Germinal center (tissue), 1 donor: ENCODE measurements at places on chromosomes 1 and 21.

GRCh38 chr1:107188160-107188559 is 47.3 kb downstream of the NTNG1 start:
- DNase-seq = no peak

DNA sequence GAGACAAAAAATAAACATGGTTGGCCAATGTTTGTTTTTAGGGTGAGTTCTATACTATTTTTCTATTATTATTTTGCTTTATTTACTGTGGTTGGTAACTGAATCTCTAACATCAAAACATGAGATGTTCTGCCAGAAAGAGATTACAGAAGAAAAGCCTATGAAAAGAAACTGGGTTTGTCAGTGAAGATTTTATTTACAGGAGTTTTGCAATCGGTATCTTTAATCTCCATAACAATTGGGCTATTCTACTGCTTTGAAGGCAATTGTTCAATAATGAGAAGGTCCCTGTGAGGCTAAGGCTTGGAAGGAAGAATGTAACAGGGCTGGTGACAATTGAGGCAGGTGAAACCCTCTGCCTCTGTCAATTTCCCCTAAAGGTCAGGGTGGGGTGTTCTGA is 155.5 kb downstream of the CLIC6 start:
- no peak for DNase-seq

GRCh38 chr1:38817267-38818174 is 42.1 kb downstream of the RRAGC start:
- DNase-seq = no peak

DNA sequence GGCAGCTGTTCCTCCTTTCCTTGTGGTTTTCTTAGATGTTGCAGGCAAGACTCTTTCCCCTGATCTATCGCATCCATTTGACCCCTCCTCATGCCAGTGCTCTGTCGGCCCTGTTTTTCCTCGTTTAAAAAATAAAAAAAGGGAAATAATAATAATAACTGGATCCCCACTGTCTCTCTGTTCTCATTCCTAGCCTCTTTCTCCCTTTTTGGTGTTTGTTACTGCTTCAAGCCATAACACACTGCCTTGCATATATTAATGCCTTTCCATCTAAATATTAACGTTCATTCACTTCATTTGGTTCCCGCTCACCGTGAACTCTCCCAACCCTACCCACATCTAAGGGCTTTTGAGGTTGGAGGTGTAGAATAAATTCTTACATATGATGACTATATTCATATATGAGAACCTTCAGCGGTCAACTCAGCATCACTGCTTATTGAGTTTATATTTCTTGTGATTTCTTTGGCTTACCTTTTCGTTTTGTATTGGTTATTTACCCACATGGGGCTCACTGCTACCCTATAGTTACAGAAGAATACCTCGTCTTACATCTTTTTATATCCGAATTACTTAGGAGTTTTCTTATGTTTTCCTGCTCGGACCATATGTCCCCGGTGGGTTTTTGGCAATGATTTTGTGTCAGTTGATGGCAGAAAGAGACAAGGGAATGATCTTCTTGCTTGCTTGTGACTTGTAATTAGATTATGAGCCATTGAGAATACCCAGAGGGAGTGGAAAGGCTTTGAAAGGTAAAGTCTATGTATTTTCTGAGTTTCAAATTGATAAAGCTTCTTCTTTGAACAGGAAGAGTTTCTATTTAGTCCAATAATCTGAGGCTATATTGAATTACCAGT is 805 bp downstream of the ATG4C start:
- peak; percentile 28 for DNase-seq

DNA sequence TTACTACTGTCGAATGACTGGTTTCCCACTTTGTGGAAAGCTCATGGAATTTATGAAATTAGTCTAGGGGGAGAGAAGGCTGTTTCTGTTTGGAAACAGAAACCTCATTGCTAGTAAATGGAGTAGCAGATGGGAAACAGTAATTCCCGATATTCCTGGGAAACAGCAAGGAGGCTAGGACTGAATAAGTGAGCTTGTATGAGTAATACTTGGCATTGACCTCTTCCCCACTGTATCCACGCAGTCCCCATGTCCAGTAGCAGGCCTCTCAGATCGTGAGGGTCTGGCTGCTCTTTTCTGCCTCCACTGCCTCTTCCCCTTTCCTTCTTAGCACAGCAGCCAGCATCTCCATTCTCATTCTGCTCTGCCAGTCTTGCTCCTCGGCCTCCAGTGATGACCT is 75.5 kb downstream of the PRDM2 start:
- DNase-seq = no peak

DNA sequence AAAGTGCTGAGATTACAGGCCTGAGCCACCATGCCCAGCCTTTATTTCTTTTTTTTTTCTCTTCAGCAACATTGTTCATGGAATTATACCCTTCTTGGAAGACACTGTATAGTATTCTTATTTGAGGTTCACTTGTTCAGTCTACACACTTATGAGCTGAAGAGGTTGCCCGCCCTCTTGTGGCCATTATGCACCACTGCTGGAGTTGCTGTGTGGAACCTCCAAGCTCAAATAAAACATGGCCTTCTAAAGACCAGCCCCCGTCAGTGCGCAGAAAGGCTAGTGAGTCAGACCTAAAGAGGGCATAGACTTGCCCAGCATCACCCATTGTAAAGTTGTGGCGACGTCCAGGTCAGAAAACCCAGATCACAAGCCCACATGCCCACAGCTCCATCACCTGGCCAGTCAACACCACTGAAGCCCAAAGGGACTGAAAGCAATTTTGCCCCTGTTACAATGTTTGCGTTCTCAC is 20.4 kb downstream of the LURAP1 start:
- DNase-seq = peak; percentile 54

GRCh38 chr1:162151900-162152829 is 82.7 kb downstream of the NOS1AP start:
- no peak for DNase-seq

DNA sequence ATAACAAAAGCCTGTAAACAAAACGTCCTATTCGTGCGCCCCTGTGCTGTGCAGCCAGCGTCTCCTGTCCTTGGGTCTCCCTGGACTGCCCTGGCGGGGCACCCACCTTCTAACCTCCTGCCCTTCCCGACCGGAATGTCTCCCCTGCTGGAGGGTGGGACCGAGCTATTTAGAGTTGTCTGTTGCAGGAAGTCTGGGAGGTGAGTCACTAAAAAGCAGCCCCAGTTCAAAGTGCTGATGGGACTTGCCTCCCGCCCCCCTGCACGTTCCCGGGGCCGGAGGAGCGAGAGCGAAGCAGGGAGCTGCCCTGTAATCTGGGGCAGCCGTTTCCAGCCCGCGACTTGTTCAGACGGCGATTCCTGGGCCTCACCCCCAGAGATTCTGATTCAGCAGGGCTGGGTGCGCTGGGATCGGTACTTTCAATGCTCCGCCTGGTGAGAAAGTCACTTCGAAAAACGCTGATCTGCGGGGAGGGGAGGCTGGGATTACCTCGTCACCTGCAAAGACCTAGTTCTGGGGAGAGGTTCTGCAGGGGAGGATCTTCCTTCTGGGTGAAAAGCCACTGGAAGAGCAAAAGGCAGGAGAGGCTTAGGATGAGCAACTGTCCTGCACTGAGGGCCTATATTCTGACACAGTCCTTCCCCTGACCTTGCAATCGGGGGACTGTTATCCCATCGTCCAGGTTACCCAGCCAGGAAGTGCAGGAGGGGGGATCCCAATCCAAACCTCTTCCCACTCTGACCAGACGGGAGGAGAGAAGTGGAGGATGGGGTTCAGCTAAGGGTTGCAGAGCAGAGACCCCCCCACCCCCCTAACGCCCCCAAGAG is 1.2 kb upstream of the DHRS3 start:
- no peak for DNase-seq

DNA sequence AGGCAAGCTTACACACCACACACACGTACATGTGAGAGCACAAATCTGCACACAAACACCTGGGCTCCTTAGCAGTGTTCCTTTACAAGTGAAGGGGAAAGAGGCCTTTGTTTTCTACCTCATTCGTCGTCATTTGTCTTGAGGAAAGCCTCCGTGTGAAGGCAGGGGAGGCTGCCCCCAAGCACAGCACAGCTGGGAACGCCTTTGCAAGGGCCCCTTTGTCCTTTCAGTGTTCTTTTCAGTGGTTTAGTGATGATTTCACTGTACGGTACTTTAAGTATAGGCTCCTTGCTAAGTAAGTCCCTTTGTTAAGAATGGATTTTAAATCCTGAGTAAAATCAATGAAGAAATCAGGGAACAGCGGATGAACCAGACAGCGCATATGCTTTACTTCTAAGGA is 94.1 kb downstream of the PGBD5 start:
- no peak for DNase-seq

DNA sequence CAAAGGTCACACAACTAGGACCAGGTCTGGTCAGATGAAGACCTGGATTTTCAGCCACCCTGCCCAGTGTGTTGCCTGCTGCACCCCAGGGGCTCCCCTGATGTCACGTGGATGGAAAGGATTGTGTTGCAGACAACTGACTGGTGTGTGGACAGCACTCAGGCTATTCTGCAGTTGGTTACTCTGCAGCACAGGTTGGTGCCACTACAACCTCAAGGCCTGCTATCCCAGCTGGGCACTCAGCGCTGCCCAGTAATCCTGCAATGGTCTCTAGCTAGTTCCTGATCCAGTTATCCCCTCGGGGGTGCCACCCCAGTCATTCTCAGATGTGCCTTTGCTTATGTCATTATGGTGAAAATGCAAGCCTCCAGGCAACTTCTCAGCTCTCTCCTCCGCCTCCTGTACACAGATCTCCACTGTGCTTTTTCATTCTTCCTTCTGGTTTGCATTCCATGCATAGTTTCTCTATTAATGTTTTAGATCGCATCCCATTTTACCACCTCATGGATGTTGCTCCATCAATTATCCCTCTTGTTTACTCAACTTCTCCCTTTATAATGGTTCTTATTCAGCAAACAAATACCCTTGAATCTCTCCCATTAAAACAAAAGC is 503.2 kb upstream of the CAMK1G start:
- DNase-seq = no peak

DNA sequence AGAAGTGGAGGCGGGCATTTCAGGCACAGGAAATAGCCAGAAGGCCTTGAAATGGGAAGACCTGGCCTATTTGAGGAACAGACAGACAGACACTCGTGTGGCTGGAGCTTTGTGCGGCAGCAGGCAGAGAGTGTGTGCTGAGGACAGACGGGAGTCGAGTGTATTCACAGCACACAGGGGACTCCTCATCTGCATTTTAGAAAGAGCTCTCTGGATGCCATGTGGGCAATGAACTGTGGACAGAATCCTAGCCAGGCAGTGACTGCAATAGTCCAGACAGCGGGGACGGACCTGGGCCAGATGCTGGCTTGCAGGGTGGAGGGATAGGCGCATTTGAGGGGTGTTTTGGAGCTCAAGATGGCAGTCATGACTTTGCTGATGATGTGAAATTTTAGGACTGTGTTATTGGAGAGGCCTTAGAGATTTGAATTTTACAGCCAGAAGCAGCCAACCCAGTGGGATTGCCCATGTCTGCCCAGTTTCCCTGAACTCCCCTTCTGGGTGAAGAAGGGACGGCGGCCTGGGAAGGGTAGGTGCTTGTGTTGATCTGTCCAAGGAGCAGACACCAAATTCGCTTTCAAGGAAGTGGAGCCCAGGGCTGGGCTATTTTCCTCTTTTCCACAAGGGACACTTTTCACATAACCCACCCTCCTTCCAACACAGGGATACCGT is 43.7 kb downstream of the CHAF1B start:
- DNase-seq = no peak

DNA sequence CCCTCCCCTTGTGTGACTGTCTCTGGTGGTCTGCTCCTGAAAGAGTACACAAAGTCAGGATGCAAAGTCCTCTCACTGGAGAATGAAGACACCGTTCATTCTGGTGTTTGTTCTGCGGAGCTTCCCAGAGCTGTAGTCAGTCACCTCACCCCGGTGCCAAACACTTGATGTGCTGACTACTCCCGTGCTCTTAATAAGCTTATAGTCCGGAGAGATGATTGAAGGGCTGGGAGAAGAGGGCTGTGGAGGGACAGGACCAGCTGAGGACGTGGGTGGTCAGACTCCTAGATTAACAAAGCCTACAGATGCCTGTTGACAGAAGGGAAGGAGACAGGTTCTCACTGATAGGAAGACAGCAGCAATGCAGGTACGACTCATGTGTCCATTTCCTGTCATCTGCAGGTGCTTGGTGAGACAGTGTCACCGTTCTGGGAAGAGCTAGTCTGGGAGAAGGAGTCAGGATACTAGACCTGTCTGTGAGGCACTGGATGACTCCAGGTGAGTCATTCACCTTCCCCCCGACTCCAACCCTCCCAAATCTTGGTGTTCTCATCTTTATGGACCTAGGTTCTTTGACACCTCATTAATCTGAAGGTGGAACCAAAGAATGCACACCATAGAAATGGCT is 40.4 kb upstream of the LRRN2 start:
- no peak for DNase-seq

DNA sequence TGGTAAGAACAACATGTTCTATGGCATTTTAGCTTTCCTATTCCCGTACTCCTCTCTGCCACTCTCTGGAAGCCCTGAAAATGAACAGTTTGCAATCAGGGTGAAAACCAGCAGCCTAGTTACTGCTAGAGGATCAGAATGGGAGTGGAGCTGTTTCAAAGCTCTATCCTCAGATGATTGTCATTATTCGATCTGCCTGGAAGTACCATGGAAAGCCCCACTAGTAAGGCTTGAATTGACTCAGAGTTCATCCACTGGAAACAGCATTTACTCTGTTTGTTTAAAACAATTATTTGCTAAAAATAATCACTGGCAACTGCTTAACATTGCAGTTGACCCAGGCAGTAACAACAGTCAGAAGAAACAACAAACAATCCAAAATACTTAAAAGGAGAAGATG is 91.2 kb downstream of the USH2A start:
- DNase-seq = no peak

DNA sequence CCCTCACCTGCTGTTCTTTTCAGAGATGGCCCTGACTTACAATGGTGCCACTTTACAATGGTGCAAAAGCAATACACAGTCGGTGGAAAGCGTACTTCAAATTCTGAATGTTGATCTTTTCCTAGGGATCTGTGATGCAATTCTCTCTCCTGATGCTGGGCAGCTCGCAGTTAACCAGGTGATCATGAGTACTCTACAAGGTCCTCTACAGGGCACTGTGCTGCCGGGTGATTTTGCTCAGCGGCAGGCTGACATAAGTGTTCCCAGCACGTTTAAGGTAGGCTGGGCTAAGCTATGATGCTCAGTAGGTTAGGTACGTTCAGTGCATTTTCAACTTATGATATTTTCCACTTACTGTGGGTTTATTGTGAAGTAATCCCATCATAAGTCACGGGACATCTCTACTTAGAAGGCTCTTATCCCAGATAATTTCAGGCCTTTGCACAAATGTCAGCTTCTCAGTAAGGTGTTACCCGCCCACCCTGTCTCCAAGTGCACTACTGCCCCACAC is 126.5 kb downstream of the KCNN3 start:
- no peak for DNase-seq

- no peak for DNase-seq
These were observed 162.7 kb downstream of the IER5 start for GRCh38 chr1:181251001-181251712.

DNA sequence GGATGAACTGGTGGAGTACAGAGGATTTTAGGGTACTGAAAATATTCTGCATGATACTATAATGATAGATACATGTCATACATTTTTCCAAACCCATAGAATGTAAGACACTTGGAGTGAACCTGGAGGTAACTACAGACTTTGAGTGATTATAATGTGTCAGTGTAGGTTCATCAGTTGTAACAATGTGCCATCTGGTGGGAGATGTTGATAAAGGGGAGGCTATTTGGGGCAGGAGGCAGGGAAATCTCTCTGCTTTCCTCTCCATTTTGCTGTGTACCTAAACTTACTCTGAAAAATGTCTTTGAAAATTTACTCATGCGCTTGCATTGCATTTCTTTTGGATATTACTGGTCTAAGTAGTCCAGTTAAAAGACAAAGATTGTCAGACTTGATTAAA is 35.2 kb downstream of the PTBP2 start:
- DNase-seq = no peak

- DNase-seq = no peak
These were observed 122.6 kb upstream of the ZNHIT6 start for GRCh38 chr1:85830837-85831236.
